CD4-positive, alpha-beta T cell treated with Interleukin-12 subunit alpha and Interleukin-12 subunit beta, for 1 hour (primary cell): ENCODE measurements at places on chromosomes 2 and 18.
A peak's percentile ranks its signal among the peaks of the same experiment; 100 is the strongest.

DNA sequence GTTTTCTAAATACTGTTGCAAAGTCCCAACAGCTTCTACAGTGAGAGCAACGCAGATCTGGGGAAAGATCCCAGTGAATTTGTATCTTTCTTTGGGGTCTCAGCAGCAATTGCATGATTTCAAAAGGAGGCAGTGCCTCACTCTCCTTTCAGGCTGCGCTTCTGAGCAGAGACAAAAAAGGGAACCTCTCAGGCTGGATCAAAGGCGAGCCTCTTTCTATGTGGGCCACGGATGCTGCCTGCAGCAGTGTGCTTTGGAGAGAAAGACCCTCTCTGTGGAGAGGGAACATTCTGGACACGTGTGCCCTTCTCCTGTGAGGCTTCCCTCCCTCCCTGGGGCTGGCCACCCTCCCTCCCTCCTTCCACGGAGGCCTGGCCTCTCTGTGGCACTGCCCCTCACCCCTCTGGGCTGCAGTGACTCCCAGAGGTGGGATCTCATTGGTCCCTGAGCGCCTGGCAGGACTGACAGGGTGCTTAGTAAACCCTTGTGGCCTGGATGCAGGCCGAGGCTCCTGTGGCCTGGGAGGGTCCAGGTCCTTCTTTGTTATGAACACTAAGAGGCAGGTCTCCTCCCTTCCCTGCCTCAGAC, 21.6 kb upstream of the PDIA6 start:
- no peak for DNase-seq

DNA sequence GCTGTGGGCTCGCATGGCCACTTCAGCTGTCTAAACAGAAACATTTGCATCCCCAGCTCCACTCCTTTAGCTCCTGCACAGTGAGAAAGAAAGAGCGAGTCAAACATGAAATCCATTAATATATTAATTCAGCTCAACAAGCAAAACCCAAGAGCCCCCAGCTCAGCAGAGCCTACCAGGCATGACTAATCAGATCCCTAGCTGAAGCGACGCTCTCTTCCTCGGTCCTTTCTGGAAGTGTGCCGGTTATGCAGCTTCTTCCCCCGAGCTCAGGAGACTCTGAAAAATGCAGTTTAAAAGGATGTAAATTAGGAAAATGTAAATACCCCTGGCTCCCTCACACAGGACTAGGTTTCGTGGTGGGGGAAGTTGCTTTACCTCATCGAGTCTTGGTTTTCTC, 221.5 kb downstream of the ANKRD30B start:
- DNase-seq, result no peak

- no peak for DNase-seq
These were observed 178.2 kb downstream of the PLCL1 start for GRCh38 chr2:197982565-197982964.

GRCh38 chr2:75637568-75637967, 9.0 kb upstream of the MRPL19 start:
- DNase-seq, result no peak

- no peak for DNase-seq
These were observed 73.9 kb upstream of the NCKAP5 start for GRCh38 chr2:133641942-133642725.

DNA sequence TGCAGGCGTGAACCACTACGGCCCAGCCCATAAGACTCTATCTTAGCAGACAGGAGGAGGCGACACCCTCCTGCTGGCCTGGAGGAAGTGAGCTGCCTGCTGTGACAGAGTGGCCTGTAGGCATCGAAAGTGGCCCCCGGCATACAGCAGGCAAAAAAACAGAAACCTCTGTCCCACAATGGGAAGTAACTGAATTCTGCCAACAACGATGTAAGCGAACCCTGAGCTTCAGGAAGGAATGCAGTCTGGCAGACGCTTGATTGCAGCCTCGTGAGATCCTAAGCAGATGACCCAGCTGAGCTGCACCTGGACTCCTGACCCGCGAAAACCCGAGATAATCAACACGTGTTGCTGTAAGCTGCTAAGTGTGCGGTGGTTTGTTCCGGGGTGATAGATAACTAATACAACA, 13.6 kb downstream of the MRO start:
- DNase-seq, result peak; percentile 3

DNA sequence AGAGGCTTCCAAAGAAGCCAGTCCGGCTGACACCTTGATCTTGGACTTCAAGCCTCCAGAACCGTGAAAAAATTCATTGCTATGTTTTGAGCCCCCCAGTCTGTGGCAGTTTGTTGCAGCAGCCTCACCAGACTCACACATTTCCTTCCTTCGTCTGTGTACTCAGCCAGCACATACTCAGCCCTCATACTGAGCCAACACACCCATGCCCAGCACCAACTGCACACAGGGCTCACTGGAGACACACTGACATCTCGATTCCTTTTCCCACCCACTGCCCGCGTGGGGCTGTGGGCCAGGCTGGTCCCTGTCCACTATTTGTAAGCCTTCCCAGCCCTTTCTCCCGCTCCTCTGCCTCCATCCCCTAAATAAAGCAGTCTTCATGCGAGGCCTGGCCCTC, 24.1 kb upstream of the NMUR1 start:
- DNase-seq, result no peak

GRCh38 chr2:69368588-69368987, 18.4 kb downstream of the GFPT1 start:
- DNase-seq, result no peak

GRCh38 chr18:32366586-32367538, 103.8 kb downstream of the GAREM1 start:
- DNase-seq, result no peak

GRCh38 chr18:79182047-79182713, 113.0 kb downstream of the ATP9B start:
- DNase-seq, result no peak

DNA sequence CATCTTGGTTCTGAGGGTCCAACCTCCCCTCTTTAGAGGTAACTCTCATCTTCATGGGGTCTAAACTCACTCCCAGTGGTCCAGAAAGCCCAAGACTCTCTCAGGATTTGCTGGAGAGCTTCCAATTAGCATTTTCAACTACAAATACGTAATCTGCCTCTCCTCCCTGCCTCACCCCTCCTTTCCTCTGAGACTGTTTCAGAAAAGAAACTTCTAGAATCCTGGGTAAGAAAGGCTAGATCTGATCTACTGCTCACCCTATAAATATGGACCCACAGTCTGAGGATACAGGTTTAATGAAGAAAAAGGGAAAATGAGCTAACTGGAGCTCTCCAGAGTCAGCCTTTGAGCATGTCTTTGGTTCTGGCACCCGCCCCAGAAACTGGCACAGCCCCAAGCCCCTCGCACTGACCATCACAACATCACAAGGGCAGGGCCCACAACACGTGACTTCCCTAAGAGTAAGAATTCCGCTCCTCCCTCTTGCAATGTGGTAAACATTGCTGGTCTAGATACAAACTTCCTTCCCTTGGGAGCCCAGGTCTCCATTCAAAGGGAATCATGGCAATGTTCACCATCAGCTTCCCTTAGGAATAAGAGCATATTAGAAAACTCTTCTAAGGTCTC, 21.7 kb upstream of the IHH start:
- DNase-seq, result no peak

DNA sequence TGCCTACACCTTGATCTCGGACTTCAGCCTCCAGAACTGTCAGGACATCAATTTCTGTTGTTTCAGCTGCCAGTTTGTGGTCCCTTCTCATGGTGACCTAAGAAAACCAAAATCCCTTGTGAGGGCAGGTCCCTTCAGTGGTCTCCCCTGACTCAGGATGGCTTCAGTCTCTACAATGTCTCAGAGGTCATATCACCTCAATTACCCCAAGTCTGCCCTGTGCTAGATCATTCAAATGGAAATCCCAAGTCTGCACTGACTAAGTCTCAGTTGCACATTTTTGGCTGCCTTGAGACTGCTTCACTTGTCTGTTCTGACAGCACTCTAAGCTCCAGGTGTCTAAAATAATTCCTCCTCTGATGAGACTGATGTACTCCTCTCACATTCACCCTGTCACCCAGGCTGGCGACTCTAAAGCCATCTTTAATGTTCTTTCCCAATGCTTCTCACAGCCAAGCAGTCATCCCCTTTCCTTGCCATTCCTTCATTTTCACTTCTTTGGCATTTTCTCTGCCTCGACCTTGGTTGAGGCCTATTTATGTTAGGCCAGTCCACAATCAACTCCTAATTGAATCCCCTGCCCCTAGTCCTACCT, 470.8 kb downstream of the DLGAP1 start:
- DNase-seq, result no peak
